Memory B cell (primary cell): ENCODE measurements at places on chromosomes 5 and 9.

DNA sequence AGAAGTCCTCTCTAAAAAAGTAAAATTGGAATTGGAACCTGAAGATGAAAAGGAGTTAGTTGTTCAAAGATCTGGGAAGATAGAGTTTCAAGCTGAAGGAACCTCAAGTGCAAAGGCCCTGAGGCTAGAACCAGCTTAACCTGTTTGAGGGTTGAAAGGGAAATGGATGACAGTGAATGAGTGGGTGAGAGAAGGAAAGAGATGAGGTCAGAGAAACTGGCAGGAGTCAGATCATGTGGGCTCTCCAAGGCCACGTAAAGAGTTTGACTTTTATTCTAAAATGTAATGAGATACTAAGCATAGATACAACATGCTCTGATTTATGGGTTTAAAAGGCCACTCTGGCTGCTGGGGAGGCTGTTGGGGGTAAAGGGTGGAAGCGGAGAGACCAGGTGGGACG, 2.5 kb upstream of the RAD23B start:
- DNase-seq: no peak

- no peak for DNase-seq
These were observed 27.1 kb downstream of the FRMD3 start for GRCh38 chr9:83511051-83511450.

- DNase-seq: no peak
These were observed 13.7 kb upstream of the ARAP3 start for GRCh38 chr5:141695627-141696215.

DNA sequence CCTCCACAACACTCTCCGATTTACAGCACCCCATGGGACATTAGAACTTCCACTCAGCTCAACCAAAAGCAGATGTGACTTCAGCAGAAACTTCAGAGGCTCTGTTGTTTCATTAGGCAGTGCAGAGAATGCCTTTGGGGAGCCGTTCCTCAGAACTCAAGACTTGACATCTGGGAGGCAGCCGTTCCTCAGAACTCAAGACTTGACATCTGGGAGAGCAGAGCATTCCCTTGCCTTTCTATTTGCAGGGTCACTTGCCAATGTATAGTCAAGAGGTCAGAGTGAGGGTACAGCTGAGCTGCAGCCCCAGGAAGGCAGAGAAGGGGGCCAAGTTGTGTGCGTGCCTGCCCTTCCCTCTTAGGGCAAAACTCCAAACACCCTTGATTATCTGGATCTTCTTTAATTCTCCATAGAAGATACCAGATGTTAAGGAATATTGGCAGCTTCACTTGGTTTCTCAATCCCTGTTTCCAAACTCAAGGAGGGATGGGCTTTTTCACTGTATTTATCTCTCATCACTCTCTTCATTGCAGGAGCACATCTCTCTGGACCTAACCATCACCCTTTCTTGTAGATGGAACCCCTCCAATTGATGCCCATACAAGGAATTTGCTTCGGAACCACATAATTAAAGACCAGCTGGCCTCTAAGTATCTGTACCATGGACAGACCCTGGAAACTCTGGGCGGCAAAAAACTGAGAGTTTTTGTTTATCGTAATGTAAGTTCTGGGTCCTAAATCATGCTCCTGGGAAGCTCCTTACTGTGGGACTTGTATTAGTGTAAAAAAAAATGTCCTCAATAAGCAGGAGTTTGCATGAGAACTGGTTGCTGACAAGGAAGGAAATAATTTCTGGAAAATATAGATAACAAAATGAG, 25.6 kb downstream of the TGFBI start:
- DNase-seq: no peak

GRCh38 chr9:134276453-134277245, 49.6 kb upstream of the RXRA start:
- DNase-seq: no peak

- DNase-seq: no peak
These were observed 122.2 kb upstream of the TBCA start for GRCh38 chr5:77898385-77898784.

DNA sequence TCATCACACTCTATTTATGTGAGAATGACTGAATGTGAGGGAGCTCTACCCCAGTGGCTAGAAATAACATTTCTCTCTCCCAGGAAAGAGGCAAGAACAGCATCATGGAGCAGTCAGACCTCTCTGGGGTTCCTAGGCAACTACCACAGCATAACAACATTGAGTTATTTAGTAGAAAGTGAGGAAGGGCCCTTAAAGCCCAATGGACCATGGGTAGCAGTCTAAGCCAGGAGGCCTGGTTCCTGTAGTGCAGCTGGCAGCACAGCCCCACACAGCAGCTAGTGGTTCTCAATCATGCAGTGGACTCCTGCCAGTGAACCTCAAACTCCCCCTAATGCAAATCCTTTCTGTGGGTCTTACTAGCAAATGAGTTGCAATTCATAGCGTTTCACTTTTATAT, 55.3 kb downstream of the SPEF2 start:
- no peak for DNase-seq

DNA sequence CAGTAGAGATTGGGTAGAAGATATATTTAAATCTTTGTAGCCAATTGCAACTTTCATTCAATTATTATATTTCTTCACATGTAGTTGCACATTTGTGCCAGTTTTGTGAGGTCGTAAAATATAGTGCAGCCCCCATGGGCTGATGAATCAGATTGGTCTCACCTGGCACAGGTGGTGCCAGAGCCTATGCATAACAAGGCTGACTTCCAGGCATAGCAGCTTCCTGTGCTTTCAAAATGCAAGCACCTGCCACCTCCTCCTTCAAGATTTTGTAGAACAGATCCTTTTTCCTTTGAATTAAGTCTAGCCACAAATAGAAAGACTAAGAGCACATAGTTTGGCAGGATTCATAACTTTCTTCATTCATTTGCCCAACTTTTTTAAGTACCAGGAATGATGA, 87.1 kb downstream of the STARD4 start:
- no peak for DNase-seq
